ENCODE measurements at places on chromosomes 4 and X.

GRCh38 chrX:18873836-18874235 lies 110.1 kb downstream of the PHKA2 start:
- DNase-seq, result no peak

- no peak for DNase-seq
Observed at GRCh38 chr4:53055274-53055673, 193.2 kb downstream of the RASL11B start.

DNA sequence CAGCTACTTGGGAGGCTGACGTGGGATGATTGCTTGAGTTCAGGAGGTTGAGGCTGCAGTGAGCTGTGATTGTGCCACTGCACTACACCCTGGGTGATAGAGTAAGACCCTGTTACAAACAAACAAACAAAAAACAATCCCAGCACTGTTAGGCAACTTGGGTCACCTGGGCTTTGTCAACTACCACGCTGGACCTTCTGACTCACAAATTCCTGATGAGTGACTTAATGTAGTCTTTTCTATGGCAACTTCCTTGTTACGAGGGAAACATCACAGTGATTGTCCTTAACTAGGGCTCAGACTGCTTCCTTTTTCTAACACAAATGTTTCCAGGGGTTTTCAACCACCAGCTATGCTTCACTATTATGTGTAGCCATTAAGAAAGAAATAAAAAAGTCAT lies 128.8 kb upstream of the GPC4 start:
- DNase-seq, result no peak

- DNase-seq, result no peak
Observed at GRCh38 chr4:167023364-167023925, 210.8 kb downstream of the SPOCK3 start.

GRCh38 chr4:140720387-140721304 lies 35.5 kb downstream of the TBC1D9 start:
- no peak for DNase-seq

DNA sequence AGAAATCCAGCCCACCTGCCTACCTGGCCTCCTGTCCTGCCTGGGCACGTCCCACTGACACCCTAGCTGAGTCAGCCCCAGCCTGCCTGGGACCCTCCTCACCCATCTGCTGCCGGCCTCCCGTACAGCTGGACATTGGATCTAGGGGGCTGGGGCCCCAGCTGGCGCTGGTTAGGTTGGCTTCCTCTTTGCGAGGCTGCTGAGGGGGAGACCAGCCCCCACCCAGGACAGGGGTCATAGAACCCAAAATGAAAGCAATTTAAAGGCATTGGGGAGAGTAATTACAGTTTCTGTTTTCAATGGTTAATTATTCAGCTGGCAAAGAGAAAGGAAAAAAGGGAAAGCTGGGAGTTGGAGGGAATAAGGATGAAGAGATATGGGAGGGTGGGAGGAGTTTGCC lies 15.8 kb downstream of the EFNB1 start:
- no peak for DNase-seq

DNA sequence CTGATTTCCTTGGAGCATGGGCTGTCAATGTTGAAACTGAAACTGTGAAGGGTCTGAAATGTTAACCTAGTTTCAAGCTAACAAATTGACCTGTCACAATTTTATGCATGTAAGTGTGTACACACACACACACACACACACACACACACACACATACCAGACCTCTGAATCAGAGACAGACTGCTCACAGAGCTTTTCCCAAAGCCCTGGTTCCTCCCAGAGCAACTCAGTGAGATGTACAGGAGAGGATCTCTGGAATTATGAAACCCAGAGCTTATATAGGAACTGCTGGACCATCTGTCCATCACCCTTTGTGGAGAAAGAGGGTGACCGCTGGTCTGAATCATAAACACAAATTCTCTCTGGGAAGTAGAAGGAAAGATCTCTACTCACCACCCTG lies 228.1 kb upstream of the PRPS2 start:
- DNase-seq, result no peak

DNA sequence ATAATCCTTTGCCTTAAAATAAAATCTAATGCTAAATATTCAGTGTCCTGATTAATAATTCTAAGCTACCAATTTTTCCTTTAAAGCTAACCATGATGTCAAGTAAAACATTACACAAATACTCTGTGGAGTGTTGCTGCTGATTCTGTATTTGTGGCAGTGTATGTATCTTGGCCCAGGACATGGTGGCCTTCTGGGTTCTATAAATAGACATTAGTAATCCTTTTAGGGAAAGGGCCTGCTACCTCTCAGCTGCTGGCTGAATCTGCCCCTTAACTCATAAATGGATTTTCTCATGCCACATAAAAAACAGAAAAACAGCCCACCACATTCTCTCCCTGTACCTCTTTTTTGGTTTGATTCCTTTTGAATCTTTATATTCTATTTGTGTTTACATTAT lies 1.2 kb upstream of the XK start:
- no peak for DNase-seq

- DNase-seq, result no peak
Observed at GRCh38 chr4:11534623-11535302, 106.1 kb upstream of the HS3ST1 start.

- no peak for DNase-seq
Observed at GRCh38 chr4:104472766-104473165, 21.9 kb downstream of the CXXC4 start.

DNA sequence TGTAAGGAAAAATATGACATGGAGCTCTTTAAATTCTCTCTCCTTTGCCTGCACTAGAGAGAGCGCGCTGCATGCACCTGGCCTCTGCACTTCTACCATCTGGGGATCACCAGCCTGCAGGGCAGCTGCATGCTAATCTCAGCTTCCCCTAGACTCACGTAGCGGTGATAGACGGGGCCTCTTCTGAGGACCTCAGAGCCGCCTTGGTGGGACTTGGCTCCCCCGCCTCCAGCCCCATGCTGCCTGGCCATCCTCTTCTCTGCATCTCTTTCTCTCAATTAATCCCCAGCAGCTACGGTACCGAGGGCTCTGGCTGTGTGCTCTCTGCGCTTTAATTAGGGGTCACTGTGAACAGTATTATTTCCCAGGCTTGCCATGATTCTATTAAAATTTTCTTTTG lies 52.8 kb upstream of the PSAPL1 start:
- DNase-seq, result no peak

DNA sequence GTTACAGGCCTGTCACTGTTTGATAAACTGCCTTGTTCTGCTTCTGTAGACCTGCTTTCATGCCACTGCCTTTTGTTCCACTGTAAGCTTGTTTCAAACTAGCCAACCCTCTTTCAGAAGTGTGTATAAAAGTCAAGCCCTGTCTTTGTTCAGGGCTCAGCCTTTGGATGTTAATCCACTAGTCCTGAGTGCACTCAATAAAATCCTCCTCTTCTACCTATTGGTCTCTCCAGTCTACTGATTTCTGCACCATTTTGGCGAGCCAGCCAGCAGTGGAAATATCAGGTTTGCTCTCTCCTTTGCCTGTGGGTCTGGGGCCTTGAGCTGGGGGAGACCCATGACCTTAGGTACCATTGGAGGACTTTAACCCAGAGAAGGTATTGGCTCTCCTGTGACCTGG lies 901.6 kb upstream of the NDST4 start:
- DNase-seq, result no peak

- peak; percentile 29 for DNase-seq
Observed at GRCh38 chrX:48835524-48836329, at the start of gene PCSK1N. TSS of gene PCSK1N (minus strand) at chrX:48835610. CDS start at chrX:48835532, 78 bp downstream.

GRCh38 chr4:30720021-30720660 lies at the start of gene PCDH7:
TSS of gene PCDH7 (plus strand) at chr4:30720369. CDS start at chr4:30721423, 1,054 bp downstream.
- peak; percentile 73 for DNase-seq

DNA sequence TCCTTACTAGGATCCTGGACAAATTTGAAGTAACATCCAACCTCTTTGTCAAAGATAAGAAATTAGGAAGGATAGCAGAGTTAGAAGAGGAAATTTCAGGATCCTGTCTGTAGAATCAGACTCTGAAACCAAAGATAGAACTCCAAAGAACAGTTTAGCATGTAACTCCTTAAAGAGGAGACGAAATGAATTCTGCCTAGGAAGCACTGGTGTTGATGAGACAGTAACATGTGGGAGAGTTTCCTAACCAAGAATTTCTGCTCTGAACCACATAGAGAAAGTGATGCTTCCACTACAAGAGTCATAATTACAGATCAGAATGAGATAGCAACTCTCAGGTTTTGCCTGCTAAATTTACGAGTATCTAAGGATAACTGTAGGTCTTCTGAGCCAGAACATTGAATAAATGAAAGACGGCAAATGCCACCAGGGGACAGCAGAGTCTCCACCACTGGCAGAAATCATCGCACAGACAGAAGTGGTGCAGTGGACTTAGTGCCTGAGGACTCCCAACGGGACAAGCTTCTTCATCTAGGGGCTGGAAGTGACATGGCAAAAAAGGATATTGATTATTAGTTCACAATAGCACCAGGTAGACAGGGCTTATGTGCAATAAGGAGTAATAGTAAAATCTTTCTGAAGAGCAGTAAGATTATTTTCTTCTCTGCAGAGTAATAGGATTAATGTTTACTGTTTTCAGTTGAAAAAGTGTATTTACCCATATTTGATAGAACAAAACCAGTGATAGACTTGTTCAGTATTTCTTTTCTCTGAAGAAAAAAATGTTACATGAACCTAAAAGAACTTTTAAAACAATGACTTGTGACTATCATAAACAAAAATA lies 6.7 kb upstream of the PPID start:
- DNase-seq, result peak; percentile 23

- no peak for DNase-seq
Observed at GRCh38 chr4:95198961-95199360, 349.8 kb downstream of the UNC5C start.

DNA sequence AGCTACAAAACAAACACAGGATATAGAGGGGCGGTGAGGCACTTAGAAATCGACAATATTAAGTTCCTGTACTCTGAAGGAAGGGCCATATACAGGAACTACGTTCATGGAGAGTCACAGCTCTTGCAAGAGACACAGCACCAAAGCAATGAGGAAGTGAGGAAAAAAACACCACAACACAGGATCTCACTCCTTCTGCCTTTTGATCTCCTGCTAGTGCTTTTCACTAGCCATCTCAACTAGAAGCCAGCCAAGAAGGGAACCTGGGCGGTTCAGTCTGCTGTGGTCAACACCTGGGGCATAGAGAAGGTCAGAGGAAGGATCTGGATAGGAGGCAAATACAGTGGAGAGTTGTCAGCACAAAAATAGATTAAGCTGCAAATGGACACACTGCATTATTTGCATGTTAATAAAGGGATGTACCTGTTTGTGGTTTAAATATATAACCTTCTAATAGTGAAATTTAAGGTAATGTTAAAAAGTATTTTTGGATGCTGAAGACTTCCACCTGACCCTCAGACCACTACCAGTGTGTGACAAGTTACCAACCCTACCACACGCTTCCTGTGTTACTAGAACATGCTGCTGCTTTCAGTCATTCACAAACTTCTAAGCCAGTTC lies 104.6 kb downstream of the DTHD1 start:
- DNase-seq, result no peak

DNA sequence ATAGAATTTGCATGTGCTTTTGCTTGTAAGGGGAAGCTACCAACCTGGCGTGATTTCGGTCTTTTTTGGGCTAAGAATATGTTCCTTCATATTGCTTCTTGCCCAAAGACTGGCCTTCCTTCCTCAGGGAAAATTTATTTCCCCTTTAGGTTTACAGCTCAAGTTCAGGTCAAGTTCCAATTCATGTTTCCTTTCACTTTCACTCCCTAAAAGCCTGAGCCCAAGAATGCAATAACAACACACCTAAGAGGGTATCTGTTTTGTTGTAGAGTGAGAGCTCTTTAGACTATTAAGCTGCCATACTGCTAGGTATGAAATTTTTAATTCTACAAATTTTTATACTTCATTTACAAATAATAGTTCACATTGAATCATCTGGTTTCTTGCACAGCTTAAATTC lies 299.6 kb downstream of the TLL1 start:
- DNase-seq, result no peak

DNA sequence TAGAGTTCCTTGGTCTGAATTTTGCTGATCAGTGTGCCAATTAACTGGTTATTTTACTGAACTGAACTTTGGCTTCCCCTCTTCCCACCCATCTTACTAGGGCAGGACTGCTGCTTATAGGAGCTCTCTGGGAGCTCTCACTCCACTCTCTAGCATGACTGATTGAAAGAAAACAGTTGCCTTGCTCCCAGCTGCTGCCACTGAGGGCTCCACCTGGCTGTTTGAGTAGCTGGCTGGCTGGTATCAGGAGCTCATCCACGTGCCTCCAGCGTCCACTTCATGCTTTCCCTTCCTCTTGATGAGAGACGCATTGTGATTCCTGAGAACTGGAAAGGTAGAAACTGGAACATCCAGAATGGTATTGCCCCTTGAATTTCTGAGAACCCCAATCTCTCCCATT lies 73.0 kb upstream of the KLHL13 start:
- no peak for DNase-seq

DNA sequence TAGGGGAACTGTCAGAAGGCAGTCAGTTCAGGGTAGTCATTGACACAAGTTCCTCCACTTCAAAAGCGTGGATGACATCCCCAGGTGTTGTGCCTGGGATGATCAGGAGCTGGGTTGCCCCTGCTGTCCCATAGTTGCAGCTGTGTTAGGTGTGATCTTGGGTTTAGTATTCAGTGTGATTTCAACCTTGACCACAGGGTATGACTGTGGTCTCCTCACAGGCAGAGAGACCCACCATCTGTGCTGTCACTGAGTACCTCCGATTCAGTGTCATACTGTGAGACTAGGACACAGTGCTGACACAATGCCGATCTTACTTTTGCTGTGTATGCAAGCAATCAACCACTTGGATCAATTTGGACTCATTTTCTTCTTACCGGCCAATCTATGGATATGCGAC lies 25.2 kb downstream of the FOXR2 start:
- DNase-seq, result no peak

- DNase-seq, result no peak
Observed at GRCh38 chrX:133698298-133698697, 283.0 kb upstream of the GPC4 start.

DNA sequence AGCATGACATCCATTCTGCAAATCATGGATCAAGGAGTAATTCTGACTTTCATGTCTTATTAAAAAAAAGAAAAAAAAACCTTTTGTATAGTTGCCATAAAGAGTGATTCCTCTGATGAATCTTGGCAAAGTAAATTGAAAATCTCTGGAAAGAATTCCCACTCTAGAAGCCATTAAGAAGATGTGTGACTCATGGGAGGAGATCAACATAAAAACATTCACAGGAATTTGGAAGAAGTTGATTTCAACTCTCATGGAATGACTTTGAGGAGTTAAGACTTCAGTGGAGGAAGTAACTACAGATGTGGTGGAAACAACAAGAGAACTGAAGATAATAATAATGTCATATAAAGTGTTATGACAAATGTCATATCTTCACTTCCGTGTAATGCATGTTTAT lies 204.2 kb downstream of the PABPC4L start:
- DNase-seq, result no peak
